ENCODE measurements at places on chromosomes 12 and 14.

DNA sequence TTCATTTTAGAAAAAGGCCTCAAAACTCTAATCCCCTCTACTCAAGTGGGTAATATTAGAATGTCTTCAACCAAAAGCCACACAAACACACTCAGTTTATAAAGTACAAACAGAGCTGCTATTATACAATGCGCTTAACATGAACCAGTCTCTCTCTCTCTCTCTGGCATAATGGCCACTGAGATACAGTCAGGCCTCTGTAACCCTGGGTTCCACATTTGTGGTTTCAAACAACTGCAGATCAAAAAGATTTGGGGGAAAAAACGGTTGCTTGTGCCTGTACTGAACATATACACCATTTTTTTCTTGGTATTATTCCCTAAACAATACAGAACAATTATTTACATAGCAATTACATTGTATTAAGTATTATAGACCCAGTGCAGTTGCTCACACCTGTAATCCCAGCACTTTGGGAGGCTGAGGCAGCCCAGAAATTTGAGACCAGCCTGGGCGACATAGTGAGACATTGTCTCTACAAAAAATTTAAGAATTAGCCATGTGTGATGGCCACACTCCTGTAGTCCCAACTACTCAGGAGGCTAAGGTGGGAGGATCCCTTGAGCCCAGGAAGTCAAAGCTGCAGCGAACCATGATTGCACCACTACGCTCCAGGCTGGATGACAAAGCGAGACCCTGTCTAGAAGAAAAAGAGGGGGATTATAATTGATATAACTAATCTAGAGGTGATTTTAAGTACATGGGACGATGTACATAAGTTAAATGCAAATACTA lies 5.6 kb downstream of the SLC11A2 start:
- no peak for DNase-seq

GRCh38 chr12:7229741-7230140 lies 40.3 kb downstream of the PEX5 start:
- DNase-seq: no peak

- DNase-seq: peak; percentile 83
Observed at GRCh38 chr12:795305-795704, 42.9 kb downstream of the WNK1 start.

GRCh38 chr12:26832822-26833742 lies at the start of gene ITPR2:
TSS of gene ITPR2 (minus strand) at chr12:26833194. CDS start at chr12:26832781, 413 bp downstream.
- peak; percentile 95 for DNase-seq

DNA sequence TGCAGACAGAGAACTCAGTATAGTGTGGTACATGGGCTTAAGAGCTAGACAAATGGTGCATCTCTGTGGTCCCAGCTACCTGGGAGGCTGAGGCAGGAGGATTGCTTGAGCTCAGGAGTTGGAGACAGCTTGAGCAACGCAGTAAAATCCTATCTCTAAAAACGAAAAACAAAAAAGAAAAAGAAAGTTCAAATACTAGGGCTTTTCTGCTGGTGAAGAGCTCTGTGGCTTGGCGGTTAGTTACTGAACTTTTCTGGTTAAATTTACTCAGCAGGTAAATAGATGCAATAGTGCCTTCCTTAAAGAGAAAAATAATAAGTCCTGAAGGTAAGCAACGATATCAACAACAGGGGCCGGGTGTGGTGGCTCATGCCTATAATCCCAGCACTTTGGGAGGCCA lies 31.4 kb upstream of the RAP1B start:
- DNase-seq: peak; percentile 12

DNA sequence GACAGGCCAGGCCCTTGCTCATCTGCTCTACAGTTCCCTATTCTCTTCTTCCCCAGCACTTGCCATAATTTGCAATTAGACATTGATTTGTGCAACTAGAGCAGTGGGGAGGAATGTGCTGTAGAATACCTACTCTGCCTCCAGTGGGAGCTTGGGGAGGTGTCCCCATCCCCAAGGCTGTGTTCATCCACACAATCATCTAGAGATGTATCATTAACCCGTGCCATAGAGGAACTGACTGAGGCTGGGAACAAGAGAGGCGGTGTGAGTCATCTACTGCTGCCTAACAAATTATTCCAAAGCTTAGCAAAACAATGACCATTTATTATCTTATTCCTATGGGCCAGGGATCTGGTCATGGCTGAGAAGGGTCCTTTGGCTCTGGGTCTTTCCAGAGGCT lies 5.1 kb upstream of the OTUB2 start:
- DNase-seq: no peak

- no peak for DNase-seq
Observed at GRCh38 chr14:37590428-37591139, 4.5 kb downstream of the FOXA1 start.

DNA sequence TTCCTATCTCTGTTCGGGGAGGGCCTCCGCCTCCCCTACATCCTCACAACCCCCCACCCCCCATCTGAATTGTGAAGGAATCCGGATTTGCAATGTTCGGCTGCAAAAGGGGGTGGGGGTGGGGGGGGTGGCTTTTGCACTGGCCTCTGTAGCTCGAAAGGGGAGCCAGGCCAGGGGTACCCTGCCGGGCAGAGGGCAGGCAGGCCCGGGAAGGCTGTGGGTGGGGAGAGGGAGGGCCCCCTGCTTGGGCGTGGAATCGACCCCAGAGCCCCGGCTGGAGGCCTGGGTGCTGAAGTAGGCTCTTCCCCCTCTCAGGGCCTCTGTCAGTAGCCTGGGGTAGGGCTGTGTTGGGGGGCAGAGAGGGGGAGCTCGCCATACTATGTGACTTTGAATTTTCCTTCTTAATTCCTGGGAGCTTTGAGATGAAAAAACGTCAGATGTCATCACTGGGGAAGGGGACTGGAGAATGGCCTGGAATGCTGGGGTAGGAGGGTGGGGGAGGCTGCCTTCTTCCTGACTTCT lies 1.1 kb downstream of the LRP1 start:
- no peak for DNase-seq

GRCh38 chr12:63805704-63806672 lies 26.3 kb downstream of the RXYLT1 start:
- no peak for DNase-seq

- peak; percentile 81 for DNase-seq
Observed at GRCh38 chr12:96427269-96427729, 27.1 kb upstream of the CDK17 start.

DNA sequence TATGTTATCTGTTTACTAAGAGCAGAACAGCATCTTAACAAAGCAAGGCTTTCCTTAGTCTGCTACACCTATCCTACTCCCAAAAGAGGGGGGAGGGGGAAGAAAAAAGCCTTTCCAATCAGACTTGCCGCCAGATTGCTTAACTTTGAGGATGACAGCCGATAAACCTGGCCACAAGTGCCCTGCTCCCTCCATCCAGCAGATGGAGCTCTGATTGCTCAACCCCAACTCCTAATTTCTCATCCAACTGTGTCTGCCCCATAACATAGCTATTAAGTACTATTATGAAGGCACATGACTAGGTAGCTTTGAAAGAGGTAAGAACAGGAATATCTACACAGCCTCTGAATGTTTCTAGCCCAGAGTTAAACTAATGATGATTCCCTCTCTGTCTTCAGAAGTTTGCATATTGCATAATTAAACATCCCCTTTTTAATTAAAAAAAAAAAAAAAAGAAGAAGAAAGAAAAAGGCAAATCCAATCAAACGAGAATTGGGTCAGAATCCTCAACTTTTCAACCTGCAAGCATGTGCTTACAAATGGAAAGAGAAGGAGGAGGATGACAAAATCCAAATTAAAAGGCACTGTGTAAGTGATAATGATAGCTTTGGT lies 247.4 kb downstream of the GALC start:
- DNase-seq: peak; percentile 43

DNA sequence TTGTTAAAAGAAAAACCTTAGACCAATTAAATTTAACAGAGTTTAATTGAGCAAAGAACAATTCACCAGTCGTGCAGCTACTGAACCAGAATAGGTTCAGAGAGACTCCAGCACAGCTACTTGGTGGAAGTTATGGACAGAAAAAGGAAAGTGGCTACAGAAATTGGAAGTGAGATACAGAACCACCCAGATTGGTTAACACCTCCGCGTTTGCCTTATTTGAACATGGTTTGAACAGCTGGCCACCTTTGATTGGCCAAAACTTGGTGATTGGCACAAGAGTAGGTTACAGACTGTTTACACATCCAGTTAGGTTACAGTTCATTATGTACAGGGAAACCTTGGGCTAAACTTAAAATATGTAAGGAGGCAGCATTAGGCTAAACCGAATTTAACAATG lies 54.9 kb downstream of the SRGAP1 start:
- no peak for DNase-seq

DNA sequence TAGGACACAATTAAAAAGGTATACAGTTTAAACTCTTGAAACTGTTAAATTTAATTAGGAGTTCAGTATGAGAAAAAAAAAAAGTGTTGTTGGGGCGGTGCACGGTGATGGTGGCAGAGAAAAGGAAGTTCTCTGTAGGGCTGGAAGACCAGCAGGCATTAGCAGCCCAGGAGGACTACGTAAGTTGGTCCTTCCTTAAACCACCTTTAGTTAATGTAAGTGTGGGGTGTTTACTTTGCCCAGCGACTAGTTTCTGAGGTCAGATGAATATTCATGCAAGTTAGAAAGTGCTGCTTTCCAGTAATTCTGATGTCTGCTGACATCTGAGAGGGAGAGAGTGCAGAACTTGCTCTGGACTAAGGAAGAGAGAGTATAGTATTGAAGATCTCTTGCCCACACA lies 54.9 kb downstream of the NKX2-1 start:
- DNase-seq: no peak

- DNase-seq: no peak
Observed at GRCh38 chr14:97571866-97572555, 774.8 kb downstream of the VRK1 start.

DNA sequence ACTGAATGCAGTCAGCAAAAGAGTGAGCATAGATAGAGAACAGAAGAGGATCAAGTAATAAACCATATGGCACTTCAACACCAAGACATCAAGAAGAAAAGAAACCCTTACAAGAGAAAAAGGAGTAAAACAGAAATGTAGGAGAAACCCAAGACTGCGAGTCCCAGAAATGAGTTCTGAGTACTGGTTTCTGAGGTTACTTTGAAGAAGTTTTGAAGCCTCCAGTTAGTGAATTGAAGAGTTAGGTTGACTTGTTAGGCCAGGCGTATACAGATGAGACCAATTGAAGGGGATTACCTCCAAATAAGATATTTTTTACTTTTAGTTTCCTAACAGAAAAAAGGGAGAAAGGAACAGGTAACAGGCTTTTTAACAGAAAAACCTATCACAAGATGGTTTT lies 162.2 kb upstream of the SSTR1 start:
- no peak for DNase-seq

- DNase-seq: no peak
Observed at GRCh38 chr12:116366824-116367223, 89.3 kb upstream of the MED13L start.

DNA sequence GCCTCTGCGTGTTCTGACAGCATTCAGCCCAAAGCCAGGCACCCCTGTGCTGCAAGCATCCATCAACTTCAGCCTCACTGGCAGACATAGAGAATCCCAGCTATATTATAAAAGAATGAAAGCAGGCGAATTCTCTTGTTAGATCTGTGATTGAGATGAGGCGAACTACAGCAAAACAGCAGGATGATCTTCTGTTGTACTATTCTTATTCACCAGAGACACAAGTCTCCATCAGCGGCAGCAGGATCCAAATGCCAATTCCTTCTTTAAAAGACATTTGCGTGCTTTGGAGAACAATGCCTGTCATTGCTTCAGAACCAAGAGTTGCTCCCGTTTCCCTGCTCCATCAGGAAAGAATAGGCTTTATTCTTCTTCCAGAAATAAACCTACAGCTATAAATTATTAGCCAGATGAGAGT lies 188.9 kb downstream of the SLC41A2 start:
- DNase-seq: no peak

DNA sequence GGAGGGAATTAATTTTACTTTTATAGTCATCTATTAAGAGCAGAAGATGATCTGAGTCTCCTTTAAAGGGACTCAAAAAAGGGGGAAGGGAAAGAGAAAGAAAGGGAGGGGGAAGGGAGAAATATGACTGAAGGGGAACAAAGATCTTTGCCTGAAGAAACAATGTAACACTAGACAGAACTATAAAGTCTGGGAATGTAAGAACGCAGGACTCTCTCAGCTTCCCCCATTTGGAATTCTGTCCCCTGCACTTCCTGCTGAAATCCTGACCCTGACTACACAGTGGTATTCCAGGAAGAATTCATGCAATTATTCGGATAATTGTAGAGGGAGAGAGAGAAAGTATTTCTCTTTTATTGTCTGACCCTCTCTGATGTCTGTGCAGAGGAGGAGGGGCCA lies 8.6 kb upstream of the HOXC11 start:
- DNase-seq: no peak

GRCh38 chr12:96141216-96141912 lies 52.8 kb upstream of the ELK3 start:
- DNase-seq: no peak

GRCh38 chr12:103928682-103929045 lies 1.5 kb upstream of the HSP90B1 start:
- DNase-seq: peak; percentile 87

DNA sequence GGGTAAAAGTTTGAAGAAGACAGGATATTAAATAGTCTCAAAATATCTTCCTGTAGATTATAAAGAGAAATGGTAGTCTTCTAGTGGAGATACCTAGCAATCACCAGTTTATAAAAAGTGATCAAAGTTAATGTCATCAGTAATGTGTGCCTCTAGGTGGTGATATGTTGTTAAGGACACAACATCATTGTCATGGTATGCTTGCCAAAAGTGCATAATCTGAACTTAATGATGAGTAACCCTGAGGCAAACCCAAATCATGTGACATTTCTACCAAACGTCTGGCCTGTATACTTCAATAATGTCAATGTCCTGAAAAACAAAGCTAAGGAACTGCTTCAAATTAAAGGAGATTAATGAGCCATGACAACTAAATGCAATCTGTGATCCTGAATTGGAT lies 214.7 kb downstream of the PHLDA1 start:
- no peak for DNase-seq

GRCh38 chr12:76180401-76181277 lies 96.2 kb upstream of the NAP1L1 start:
- DNase-seq: no peak

DNA sequence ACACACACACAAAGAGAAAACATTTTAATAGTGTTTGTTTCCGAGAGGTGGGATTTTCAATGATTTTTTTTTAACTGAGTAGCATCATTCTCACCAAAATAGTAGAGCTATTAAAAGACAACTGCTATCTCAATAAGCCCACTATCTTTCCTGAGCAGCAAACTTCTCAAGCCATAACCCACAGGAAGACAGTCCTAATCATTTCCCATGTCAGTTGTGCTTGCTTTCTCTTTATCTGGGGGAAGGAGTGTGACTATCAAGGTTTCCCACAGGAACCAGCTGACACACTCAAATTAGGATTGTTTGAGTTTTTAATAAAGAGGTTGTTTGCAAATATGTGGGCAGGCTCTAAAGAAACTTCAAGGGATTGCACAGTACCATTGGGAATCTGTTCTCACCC lies 4.9 kb upstream of the MAX start:
- DNase-seq: no peak

Measured in activated naive CD4-positive, alpha-beta T cell treated with anti-CD3 and anti-CD28 coated beads for 36 hours (primary cell).